Globus pallidus (tissue), 1 donor: ENCODE measurements at places on chromosomes 11 and 22.

- peak; percentile 25 for DNase-seq
Observed at GRCh38 chr11:31240340-31240904, 129.1 kb downstream of the DCDC1 start.

- DNase-seq: no peak
Observed at GRCh38 chr22:41347066-41347859, 34.5 kb upstream of the TEF start.

DNA sequence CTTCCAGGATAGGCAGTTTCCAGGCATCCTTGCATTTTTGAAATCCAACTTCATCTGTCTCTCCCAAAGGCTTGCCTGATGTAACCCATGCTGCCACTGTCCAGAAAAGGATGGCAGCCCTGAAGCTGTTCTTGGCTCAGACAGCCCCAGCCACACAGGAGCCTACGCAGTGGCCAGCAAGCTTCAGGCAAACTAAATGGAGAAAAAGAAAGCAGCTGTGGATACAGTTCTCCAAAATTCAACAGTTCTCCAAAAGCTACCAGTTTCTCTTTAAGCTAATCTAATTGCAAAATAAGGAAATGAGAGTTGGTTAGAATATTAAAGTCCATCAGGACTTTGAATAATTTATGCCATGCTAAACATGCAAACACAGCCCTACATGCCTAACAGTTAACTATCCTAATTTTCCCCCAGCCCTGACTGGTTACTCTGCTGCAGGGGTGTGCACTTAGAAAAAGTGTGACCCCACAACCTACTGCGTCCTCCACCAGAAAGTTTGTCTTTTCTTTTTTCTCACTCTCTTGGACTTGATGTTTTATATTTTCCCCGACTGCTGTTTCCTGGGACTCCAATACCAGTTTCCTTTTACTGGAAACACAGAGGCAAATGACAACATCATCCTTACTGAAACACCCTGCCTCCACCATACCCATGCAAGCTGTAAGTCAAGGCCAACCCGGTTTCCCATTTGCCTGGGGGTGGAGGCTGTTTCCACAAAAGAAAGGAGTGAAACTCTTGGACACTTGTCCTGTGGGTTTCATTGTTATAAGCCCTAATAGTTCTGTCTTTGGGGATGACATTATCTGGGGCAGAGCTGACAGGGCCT is 69.1 kb upstream of the OR5AN1 start:
- DNase-seq: no peak

DNA sequence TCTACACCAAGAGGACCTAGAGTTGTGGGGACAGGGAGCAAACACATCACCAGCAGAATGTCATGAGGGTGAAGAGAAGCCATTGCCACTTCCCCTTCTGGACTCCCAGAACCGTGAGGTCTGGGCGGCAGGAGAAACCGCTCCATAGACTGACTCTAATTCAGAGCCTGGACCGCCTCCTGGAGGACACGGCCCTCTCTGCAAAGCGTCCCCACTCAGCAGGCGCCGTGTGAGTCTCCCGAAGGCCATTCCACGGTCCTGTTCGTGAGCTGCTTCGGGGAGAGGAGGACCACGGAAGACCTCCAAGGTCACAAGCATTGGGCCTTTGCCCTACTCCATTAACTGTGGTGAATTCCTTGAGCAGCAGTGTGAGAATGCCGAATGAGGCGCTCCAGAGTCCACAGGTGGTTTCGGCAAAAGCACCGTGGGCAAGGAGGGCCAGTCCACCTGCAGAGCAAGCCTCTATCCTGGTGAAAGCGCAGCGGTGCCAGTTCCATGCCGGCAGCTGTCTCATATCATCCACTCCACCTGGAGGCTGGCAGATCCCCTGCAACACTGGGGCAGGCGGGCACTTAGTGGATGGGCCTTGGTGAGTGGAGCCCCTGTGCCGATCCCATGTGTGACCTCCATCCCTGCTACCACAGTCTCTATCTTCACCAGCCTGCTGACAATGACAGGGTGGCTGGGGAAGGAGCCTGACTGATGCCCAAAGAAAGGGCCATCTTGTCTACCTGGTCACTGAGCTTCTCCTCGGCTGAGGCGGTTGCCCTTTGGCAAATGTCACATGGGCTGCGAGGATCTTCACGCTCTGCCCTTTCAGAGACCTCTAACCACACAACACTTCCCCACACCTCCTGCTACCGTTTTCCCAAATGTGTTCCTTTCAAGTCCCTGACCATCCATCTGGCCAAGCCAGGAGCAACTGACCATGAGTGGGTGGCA is 7.5 kb downstream of the C11orf21 start:
- no peak for DNase-seq

DNA sequence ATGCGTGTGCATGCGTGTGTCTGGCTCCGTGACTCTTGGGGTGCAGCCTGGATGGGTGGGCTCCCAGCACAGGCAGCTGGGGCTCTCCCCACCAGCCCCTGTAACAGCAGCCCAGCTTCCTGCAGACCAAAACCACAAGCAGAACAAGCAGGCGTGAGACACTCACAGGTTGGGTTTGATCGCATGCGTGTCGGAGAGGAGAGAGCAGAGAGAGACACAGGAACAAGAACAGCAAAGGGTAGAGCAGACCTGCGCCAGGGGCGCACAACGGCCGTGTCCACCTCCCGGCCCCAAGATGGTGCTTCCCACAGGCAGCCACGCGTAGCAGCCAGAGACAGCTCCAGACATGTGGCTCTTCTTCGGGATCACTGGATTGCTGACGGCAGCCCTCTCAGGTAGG is at the start of gene CD6:
Gene CD6, plus strand, starts transcription at position 161 of the 400 bp plus-strand sequence. Its CDS starts 186 bp downstream, at position 347.
- no peak for DNase-seq

DNA sequence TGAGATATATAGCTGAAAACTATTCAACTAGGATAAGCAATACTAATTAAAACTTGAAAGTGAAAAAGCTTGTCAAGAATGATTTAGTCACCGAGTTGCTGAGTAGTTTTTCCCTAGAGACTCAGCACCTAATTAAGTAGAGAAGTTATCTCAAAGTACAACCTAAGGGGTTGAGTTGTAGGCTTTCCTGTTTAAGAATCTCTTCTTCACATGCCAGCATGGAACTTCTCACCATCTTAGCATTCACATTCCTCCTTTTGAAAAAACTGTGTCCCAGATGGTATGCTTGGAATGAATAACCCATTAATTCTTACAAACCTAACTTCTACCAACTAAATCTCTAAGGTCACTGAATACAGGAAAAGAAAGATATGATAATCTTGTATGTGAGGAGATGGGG is 303.3 kb upstream of the ZC3H12C start:
- DNase-seq: no peak

DNA sequence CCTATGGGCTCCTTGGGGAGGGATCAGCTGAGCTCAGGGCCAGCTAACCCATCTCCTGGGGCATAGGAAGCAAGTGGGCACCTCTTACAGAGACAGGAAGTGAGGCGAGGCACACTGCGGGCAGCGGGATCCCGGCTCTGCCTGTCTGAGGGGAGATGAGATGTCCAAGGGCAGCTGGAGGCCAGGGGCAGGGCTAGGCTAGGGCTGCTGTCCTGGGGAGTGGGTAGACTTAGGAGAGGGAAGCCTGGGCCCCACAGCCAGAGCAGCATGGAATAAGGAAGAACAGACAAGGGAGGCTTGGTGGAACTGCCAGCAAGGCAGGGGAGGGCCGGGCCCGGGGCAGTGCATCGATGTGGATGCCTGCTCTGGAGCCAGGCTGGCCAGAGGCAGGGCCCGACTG is 76.3 kb downstream of the MORC2 start:
- DNase-seq: no peak

GRCh38 chr11:72157131-72157530 is 21.6 kb downstream of the FOLR3 start:
- DNase-seq: no peak

- DNase-seq: no peak
Observed at GRCh38 chr22:48952256-48953102, 875.2 kb downstream of the BRD1 start.

DNA sequence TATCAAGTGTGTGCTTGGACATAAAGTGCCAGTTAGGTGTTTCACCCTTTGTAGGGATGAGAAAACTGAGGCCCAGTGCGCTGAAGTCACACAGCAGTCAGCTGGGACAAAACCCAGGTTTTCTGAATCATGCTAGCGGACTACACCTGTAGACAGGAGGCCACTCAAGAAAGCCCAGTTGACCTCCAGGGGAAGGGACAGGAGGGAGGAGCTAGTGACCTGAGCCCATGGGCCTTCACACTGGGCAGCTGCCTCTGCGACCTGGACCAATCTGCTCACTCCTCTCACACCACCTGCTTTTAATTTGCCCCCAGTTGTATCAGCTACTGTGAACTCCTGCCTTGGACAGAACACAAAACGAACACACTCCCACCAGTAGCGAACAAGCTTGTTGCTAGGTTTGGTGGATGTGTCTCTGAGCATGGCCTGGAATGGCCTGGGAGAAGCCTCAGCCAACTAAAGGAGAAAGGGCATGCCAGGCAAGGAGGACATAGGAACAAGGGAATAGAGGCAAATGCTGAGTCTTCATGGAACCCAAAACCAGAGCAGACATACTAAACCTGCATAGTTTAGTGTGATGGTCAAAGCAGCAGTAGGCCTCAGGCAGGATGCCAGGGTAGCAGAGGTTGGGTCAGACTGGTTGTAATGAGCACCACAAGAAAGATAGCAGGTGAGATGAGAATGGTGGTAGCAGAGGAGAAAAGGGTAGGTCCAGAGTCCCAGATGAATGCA is 7.2 kb downstream of the LMO1 start:
- DNase-seq: no peak

DNA sequence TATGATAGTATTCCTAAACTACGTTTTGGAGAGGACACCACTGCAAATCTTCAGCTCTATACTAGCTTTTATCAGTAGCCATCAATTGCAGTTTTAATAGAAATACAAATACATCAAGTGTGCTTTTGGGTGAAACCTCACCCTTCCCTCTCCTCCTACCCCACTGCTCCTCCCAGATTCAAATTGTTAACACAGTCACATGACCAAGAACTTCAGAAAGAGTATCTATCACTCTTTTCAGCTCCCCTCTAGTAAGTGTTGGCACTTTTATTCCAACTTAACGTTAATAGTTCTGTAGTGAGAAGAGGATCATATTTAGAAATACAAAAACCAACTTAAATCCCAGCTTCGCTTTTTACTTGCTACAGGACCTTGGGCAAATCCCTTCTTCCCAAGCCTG is 17.0 kb downstream of the RRAS2 start:
- DNase-seq: no peak

DNA sequence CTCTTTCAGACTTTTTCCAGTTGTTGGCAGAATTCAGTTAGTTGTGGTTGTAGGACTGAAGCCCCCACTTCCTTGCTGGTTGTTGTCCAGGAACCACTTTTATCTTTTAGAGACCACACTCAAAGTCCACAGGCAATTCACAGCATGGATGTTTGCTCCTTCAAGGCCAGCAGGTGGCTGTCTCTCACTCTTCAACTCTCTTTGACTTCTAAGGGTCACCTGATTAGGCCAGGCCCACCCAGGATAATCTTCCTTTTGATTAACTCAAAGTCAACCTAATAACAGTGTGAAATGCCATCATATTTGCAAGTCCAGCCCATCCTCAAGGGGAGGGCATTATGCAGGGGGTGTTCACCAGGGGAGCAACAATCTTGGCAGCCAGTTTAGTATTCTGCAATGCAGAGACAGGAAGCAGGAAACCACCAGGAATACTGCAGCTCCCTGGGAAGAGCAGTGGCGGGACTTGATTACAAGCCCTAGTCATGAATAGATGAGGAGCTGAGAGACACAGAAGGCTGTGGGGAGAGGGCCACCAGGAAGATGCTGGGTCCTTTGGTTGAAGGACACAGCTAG is 52.4 kb downstream of the LRRC74B start:
- DNase-seq: no peak

DNA sequence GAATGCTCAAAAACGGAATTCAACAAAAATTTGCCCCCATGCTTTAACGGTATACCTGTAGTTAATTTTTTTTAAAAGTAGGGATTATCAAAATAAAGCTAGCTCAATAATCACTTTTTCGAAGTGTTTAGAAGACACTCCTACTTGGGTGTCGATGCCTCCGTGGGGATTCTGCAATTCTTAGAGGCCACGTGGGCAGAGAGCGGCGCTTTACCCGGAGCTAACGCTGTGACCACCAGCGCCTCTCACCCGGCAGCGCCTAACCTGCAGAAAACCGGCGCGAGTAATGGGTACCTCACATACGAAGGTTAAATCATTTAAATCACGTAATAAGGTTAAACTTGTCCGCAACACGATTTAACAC is 583 bp downstream of the TAF1D start:
- peak; percentile 47 for DNase-seq

DNA sequence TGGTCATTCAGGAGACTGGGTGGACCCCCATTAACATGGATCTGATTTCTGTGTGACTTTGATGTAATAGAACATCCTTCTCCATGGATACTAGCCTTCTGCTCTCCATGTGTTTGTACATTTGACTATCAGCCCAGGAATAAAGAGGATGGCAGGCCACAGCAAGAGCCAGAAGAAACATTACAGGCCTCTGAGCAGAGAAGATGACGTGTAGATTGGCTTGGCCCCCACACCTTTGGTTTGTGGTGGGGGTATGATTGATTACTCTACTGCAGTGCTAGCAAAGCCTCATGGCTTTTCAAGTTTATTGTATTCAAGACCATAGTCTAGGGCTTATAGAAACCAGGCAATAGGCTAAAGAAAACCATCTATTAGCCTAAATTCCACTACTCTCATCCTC is 77.0 kb downstream of the GRAMD1B start:
- no peak for DNase-seq

GRCh38 chr22:43317239-43317638 is 25.9 kb downstream of the SCUBE1 start:
- DNase-seq: no peak

GRCh38 chr22:29663180-29663821 is 56.5 kb upstream of the CABP7 start:
- DNase-seq: no peak

GRCh38 chr11:30128269-30128932 is 102.4 kb upstream of the FSHB start:
- peak; percentile 43 for DNase-seq

DNA sequence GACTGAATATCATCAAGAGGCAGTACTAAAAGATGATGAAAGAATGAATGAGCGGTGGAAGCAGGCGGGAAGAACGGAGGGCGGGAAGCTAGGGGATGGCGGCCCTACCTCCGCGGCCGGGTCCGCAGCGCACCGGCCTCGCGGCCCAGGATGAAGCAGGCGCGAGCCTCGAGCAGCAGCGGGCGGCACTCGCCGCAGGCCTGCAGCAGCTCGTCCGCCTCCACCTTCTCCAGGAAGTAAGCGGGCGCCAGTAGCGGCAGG is 3.4 kb downstream of the KLHL35 start:
- no peak for DNase-seq

- no peak for DNase-seq
Observed at GRCh38 chr11:108346451-108346850, 120.9 kb downstream of the C11orf65 start.

DNA sequence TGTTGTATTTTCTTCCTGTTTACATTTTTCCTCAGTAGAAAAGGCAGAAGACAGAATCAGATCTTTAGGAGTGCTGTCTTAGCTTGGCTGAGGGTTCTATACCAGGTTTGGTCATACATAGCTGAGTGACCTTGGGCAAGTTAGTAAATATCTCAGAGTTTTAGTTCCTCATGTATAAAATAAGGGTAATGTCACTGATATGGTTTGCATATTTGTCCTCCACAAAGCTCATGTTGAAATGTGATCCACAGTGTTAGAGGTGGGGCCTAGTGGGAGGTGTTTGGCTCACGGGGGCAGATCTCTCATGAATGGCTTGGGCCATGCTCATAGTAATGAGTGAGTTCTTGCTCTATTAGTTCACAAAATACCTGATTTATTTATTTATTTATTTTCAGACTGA is 7.5 kb upstream of the HTR3A start:
- DNase-seq: no peak
